ENCODE measurements at places on chromosomes 6 and 20.

GRCh38 chr6:106927531-106928398 lies 46.8 kb downstream of the CD24 start:
- no peak for DNase-seq

GRCh38 chr6:125818772-125819260 lies 28.1 kb downstream of the NCOA7 start:
- no peak for DNase-seq

DNA sequence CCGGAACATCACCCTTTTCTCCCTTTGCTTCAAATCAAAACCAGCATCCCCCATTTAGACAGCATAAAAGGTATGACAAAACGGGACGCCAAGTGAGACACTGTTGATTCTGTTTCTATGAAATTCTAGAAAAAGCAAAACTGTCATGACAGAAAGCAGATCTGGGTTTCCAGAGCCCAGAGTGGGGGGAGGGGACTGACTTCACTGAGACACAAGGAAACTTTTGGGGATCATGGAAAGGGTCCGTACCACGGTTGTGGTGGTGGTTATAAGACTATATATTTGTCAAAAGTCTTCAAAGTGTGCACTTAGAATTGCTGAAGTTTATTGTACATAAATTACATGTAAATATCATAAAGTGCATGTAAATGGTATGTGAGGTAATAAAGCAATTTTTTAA lies 82.6 kb downstream of the SLC22A3 start:
- no peak for DNase-seq

- DNase-seq = no peak
These were observed 16.8 kb downstream of the LRRN4 start for GRCh38 chr20:6037082-6037481.

- DNase-seq = no peak
These were observed 45.2 kb downstream of the DEFB114 start for GRCh38 chr6:49918787-49919186.

- no peak for DNase-seq
These were observed 54.7 kb upstream of the SNRPB2 start for GRCh38 chr20:16675001-16675564.

DNA sequence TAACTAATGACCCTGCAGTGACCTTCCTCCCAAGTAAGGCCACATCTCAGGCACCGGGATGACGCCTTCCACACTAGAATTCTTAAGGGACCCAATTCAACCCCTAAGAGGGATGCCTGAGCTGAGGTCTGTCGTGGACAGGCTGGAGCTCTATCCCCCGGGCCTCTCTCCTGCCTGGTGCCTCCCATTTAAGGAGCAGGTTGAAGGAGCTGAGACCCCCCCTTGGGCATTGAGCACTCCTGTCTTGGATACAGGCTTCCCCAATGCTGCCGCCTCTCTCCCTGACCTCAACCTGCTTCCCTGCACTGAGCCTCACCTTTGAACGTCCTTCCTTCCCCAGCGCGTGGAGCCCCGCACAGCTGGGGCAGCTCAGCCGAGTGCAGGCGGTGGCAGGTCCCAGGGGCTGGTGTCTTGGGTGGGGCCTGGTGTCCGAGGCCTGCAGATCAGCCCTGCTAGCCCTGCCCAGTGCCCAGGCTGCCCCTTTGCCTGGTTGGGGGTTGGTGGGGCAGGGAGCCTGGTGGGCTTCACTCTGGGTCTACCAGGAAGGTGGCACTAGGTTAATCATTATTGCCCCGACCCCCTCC lies 19.9 kb upstream of the BHLHE23 start:
- no peak for DNase-seq

DNA sequence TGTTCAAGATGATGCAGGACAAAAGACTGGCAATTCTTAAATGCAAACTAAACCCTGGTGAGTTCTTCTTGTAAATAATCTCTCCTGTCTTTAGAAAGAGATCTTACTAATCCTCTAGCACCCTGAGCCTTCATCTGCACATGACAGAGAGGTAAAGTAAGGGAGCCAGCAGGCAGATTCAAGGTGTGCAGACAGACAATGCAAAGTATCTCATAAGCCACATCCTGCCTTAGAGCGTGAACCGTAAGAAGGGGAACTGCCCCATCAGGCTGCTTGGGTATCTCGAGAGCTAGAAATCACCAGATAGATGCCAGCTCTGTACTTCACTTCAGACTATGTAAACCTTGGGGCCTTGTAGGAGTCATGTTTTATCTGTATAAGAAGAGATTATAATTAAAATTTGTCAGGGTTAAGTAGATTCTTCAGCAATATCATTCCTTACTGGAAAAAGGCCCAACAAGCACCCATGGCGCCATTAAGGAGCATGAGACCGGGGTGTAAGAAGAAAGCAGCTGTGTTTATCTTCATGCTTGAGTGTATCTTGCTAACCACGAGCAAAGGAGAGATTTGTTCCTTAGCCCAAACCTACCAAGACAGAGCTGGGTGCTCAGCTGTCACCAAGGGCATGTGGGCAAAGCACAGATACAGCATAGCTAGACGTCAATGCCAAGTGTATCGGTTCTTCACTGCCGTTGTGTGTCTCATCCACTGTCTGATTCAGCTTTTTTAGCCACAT lies 24.4 kb downstream of the CNR1 start:
- DNase-seq = no peak

Measured in CD14-positive monocyte (primary cell).